NCI-H1417 (cell line): ENCODE measurements at places on chromosomes 16 and 17.

- no peak for DNase-seq
Measured at GRCh38 chr17:65813306-65813705, 251.9 kb upstream of the AXIN2 start.

DNA sequence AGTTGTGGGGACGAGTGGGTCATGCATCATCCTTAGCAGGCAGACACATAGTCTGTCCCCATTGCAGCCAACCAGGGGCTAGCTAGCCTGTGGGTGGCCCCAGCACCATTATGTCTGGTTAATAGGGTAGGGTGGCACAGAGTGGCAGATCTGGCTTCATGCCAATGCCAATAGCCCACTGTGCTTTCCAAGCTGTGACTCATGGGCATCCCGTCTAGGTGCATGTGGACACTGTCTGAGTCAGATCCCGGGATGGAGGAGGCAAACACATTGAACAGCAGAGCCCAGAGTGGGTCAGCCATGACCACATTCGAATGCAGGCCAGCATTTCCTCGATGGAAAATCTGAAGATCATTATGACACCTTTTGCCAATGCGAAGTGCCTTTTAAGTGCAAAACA is 2.5 kb downstream of the HS3ST2 start:
- DNase-seq, result no peak

- no peak for DNase-seq
Measured at GRCh38 chr17:57623620-57624019, 121.5 kb downstream of the CCDC182 start.

GRCh38 chr17:36503456-36504155 is 17.1 kb downstream of the ZNHIT3 start:
- DNase-seq, result no peak

- DNase-seq, result peak; percentile 48
Measured at GRCh38 chr17:17503566-17504130, 7.5 kb upstream of the RASD1 start.
